Stimulated activated CD4-positive, alpha-beta T cell treated with anti-CD3 and anti-CD28 coated beads, Interleukin-15, amount 100 ng/mL, for 1 hour (primary cell): ENCODE measurements at places on chromosomes 2 and 18.

- no peak for DNase-seq
Measured at GRCh38 chr2:197386242-197386641, 48.6 kb downstream of the SF3B1 start.

DNA sequence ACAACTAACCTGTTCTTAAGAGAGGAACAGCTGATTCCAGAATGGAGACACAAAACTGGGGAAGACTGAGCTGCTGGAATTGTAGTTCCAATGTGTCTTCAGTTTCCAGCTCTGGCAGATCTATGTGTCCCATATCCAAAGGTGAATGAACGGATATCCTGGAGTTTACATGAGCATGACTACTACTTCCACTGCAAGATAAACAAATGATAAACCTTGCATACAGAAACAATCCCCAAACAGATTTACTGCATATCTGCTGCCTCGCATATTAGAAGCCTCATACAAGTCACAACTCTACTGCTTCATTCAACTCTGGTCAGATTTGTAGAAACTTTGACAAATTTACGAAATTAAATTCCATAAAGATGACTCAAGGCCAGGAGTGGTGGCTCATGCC lies 15.0 kb downstream of the RTTN start:
- DNase-seq, result no peak

DNA sequence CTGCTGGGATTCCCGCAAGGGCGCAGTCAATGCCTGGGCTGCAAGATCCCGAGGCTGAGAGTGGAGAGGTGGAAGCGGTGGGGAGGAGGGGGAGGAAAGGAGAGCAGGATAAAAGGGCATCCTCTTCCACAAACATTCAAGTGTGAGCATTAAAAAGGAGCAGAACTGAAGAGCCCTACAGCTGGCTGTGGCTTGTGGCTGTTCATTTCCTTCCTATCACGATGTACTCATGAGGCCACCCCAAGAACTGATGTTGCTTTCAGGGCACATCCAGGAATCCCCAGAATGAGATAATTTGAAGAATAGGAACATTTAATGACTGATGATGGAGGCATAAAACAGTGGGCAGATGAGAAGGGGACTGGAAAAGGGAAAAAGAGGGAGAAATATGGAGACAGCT lies 230.8 kb upstream of the SMIM21 start:
- DNase-seq, result no peak

- DNase-seq, result no peak
Measured at GRCh38 chr2:2838548-2838845, 507.4 kb upstream of the MYT1L start.

GRCh38 chr2:24329700-24330099 lies 30.6 kb downstream of the ITSN2 start:
- DNase-seq, result no peak

DNA sequence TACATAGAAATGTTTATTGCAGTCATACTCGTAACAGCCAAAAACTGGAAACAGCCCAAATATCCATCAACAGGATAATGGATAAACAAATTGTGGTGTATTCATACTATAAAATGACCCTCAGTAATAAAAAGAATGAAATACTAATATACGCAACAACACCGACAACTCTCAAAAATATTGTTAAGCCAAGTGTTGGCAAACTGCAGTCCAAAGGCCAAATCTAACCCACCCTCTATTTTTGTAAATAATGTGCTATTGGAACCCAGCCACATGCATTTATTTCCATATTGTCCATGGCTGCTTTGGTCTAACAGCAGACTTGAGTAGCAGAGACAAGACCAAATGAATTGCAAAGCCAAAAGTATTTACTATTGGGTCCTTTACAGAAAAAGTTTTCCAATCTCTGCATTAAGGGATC lies 151.0 kb downstream of the MREG start:
- DNase-seq, result no peak

GRCh38 chr2:207312006-207312356 lies 146.2 kb upstream of the KLF7 start:
- no peak for DNase-seq

DNA sequence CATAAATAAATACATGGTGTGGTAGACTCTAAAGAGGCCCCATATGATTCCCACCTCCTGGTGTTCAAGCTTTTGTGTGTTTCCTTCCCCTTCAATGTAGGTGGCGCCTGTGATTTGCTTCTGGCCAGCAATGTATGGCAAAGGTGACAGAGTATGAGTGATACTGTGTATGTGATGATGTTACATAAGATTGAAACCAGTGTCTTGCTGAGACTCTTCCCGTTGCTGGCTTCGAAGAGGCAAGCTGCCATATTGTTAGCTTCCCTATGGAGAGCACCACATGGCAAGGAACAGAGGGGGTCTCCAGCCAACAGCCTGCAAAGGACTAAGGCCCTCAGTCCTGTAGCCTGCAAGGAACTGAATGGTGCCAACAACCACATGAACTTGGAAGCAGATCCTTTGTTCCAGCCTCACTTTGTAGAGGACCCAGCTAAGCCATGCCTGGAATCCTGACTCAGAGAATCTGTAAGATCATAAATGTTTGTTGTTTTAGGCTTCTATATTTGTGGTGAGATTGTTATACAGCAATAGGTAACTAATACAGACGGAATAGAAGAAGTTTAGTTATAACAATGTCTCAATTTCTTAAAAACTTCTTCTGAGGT lies 1.7 kb upstream of the SMAD4 start:
- DNase-seq, result no peak

DNA sequence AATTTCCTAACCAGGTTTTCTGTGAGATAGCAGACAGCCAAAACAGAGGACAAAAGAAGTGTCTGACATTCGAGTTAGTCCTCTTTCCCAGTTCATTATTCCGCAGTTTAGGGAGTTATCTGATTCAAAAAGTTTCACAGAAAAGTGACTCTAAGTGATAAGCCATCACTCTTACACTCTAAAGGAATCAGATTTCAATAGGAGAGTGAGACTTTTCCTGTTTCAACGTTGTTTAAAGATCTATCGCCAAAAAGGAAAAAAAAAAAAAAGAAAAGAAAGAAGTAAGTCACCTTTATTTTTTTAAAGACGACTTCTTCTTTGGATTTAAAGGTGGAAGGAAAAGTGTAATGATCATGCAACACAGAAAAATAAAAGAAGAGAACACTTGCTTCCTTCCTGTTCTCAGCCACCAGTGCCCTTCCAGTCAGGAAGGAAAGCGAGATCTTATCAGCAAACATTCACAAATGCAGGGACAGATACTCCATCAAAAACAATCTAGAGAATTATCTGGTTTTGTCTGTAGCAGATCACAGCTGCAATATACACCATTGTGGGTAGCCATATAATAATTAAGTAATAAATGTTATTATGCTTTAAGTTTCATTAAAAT lies 49.8 kb downstream of the TFPI start:
- DNase-seq, result no peak

DNA sequence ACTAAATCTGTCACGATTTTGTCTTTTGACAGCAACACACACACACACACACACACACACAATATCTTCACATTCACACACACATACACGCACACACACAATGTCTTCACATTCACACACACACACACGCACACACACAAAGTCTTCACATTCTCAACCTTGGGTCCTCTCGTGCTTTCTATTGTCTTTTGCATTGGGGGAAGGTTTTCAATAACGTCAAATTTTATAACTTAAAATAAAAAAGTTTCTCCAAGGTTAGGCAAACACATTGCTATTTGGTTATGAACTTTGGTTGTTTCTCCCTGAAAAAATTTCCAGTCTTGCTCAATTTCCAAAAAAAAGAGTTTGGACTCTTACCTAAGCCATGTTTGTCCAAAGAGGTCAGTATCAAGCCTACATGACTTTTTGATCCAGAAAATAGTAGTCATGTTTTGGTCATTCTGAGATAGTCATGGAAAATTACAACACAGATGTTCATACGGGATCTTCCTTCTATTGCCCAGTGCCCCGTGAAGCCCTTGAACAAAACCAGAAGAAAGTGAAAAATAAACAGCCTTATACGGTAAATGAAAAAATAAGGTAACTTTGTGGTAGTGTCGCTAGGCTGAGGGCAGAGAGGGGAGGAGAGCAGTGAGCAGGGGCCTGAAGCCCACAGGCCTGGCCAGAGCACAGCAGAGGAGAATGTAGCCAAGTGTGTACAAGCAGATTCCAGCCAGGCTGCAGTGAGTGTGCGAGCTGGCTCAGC lies 542.8 kb upstream of the ID2 start:
- DNase-seq, result no peak

DNA sequence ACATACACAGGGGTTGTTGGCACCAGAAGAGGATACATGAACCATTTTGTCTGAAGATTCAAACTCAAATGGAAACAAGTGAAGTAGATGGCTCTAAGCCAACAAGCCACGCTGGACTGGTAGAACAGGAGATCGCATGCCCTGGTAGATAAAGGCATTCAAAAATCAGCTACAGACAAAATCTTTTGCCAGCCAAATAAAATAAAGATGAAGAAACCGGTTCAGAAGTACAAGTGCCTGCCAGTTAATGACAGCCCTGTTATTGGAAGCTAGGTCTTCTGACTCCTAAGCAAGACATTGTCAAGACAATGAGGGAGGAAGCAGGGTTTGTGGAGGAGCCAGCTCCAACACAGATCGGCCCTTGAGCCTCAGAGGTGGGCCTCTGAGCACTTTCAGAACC lies 52.3 kb downstream of the EHD3 start:
- DNase-seq, result no peak

GRCh38 chr2:46148369-46148736 lies 148.9 kb upstream of the EPAS1 start:
- no peak for DNase-seq
